GM12878 (cell line): ENCODE measurements at places on chromosomes 13 and 19. TPM values are rescaled to one million over a fixed set of nuclear protein-coding genes. Genes with fewer than 3 reads are reported as not detected.

The TEAD2 gene
- total RNA-seq = 0.11 and 0.26 TPM in 2 replicates

The SLC7A10 gene
- not detected in 2 replicates for total RNA-seq

The ADGRE2 gene
- total RNA-seq = 8.6 and 8.9 TPM in 2 replicates

The SIAH3 gene
- total RNA-seq = not detected in 2 replicates

- H3K27ac ChIP-seq = no peak overlapping the region
- H3K36me3 ChIP-seq = no peaks in the 10 kb centered on the region
- no peaks in the 10 kb centered on the region for H3K4me1 ChIP-seq
- no peak overlapping the region for H3K4me3 ChIP-seq
- DNase-seq = no peak
Measured at GRCh38 chr13:35597451-35597850, 121.0 kb upstream of the MAB21L1 start.

DNA sequence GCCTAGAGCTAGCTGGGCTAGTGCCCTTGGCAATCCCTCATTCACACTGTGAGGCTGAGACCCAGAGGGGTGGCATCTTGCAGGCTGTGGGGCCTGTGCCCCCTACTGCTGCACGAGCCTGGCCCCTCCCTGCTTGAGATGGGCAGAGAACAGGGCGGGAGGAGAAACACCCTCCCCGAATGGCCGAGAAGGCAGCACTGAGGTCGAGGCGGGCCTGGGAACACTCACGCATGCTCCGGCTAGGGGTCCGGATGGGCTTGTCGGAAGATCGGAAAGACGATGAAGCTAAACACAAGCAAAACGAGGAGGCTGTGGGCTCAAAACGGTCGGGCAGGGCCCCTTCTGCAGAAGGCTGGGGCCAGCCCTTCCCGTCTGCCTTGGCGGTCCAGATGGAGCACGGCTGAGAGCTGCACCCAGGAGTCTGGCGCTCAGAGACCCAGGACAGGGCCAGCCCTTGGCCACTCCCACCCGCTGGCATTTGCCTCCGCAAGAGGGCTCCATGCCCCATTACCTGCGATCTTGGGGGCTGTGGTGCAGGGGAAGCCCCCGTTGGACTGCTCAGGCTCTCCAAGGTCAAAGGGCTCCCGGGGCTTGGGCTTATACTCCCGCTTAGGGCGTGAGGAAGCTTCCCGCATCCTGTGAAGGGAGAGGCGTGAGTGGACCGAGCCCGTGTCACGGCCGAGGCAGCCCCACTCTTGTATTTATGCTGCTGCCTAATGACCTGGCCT, 18.9 kb downstream of the MPND start:
- no peaks in the 10 kb centered on the region for H3K4me1 ChIP-seq
- H3K27me3 ChIP-seq = no peaks in the 10 kb centered on the region
- H3K27ac ChIP-seq = no peak overlapping the region

DNA sequence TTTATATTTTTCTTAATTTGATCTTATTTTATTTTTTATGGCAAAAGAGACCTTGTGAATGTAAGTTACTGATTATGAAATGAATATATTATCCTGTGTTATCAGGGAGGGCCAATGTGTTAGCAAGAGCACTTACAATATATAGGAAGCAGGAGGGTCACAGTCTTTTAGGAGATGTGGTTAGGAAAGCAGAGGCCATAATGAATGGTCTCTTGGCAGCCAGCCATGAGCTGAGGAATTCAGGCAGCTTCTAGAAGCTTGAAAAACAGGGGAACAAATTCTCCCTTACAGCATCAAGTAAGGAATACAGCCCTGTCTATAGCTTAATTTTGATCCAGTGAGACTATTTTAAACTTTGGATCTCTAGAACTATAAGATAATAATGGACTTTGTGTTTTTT, 2374.6 kb downstream of the PCDH9 start:
- H3K27me3 ChIP-seq = no peaks in the 10 kb centered on the region
- no peaks in the 10 kb centered on the region for H3K4me1 ChIP-seq
- no peak for DNase-seq
- H3K27ac ChIP-seq = no peak overlapping the region
- no peaks in the 10 kb centered on the region for H3K36me3 ChIP-seq

DNA sequence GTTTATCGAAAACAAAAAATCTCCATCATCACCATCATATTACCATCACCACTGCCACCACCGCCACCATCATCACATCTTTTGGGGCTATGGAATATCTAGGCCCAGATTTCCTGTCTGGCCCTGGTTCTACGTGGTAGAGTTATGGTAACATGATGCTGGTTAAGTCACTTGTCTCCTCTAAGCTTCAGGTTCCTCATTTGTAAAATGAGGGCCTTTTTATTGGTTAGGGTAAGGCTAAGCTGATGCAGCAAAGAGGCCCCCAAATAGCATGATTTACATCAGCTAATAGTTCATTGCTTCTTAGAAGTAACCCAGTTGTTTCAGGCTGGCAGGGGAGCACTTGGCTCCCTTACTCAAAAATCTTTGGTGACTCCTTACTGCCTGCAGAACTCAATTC, 37.9 kb downstream of the PCDH8 start:
- no peaks in the 10 kb centered on the region for H3K36me3 ChIP-seq
- no peak overlapping the region for H3K27ac ChIP-seq
- no peaks in the 10 kb centered on the region for H3K27me3 ChIP-seq
- no peak for DNase-seq

- H3K27me3 ChIP-seq = no peaks in the 10 kb centered on the region
- peak overlapping the region; percentile 15; the same call in 1 of the 2 replicates for H3K27ac ChIP-seq
- peaks cover 10% of the 10 kb centered on the region for H3K4me1 ChIP-seq
- no peak overlapping the region for H3K4me3 ChIP-seq
- no peaks in the 10 kb centered on the region; the same call in 1 of the 2 replicates for H3K36me3 ChIP-seq
Measured at GRCh38 chr13:95269756-95270155, 31.5 kb downstream of the ABCC4 start.

- H3K27me3 ChIP-seq = no peaks in the 10 kb centered on the region
- no peak overlapping the region; the same call in 1 of the 2 replicates for H3K27ac ChIP-seq
- H3K36me3 ChIP-seq = no peaks in the 10 kb centered on the region
- peaks cover 33% of the 10 kb centered on the region for H3K4me1 ChIP-seq
- H3K4me3 ChIP-seq = no peak overlapping the region
Measured at GRCh38 chr19:35442091-35442490, 6.0 kb upstream of the FFAR2 start.

DNA sequence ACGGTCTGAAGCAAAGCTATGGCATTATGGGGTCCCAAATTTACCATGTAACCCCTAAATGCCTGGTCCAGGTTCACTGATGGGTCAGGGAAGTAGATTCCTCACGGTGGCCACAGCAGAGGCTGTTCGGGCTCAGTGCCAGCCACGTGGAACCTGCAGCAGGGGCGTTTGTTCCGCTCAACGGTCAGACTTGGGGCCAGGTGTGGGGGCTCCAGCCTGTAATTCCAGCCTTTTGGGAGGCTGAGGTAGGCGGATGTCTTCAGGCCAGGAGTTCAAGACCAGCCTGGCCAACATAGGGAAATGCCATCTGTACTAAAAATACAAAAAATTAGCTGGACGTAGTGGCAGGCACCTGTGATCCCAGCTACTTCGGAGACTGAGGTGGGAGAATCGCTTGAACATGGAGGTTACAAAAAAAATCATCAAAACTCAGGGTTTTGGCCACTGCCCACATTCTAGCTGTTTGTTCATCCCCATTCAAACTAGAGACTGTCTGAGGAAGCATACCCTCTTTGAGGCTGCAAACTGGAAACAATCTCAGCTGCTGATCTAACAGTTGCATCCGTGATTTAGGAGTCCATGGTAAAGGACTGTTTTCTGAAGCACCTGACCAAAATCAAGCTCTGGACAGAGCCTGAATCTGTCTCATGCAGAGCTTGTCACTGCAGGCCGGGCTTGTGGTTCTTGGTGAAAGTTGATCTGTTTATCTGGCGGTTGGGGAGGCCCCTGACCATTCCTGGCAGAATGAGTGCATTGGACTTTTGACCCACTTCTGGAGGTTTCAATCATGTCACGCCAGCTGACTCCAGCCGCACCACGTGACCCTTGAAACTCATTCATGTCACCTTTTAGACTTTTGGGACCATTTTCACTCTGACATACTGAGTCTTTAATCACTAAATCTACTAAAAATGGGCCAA, 30.2 kb upstream of the ZNF331 start:
- no peak for DNase-seq
- no peak overlapping the region for H3K4me3 ChIP-seq
- no peaks in the 10 kb centered on the region for H3K36me3 ChIP-seq

GRCh38 chr13:106047859-106048258, 487.6 kb downstream of the EFNB2 start:
- H3K4me1 ChIP-seq = no peaks in the 10 kb centered on the region
- DNase-seq = no peak
- no peak overlapping the region for H3K4me3 ChIP-seq
- no peaks in the 10 kb centered on the region for H3K27me3 ChIP-seq
- H3K27ac ChIP-seq = no peak overlapping the region
- H3K36me3 ChIP-seq = no peaks in the 10 kb centered on the region

GRCh38 chr13:77979721-77980385, 61.2 kb upstream of the EDNRB start:
- no peak overlapping the region for H3K4me3 ChIP-seq
- no peak overlapping the region for H3K27ac ChIP-seq
- H3K27me3 ChIP-seq = no peaks in the 10 kb centered on the region
- no peaks in the 10 kb centered on the region for H3K4me1 ChIP-seq
- H3K36me3 ChIP-seq = no peaks in the 10 kb centered on the region
- no peak for DNase-seq

- no peaks in the 10 kb centered on the region for H3K27me3 ChIP-seq
- no peak for DNase-seq
- H3K27ac ChIP-seq = no peak overlapping the region
Measured at GRCh38 chr19:56978023-56978565, 137.6 kb upstream of the PEG3 start.

- no peak overlapping the region for H3K4me3 ChIP-seq
- no peak for DNase-seq
- no peaks in the 10 kb centered on the region for H3K27me3 ChIP-seq
- peaks cover 60% of the 10 kb centered on the region for H3K36me3 ChIP-seq
- H3K4me1 ChIP-seq = no peaks in the 10 kb centered on the region
Measured at GRCh38 chr19:10142701-10143375, 23.1 kb upstream of the EIF3G start.

- no peaks in the 10 kb centered on the region for H3K27me3 ChIP-seq
- peaks cover 15% of the 10 kb centered on the region for H3K36me3 ChIP-seq
- H3K27ac ChIP-seq = no peak overlapping the region
Measured at GRCh38 chr19:12921047-12921446, 2.0 kb upstream of the SYCE2 start.
